ENCODE measurements at places on chromosomes 4 and X.

DNA sequence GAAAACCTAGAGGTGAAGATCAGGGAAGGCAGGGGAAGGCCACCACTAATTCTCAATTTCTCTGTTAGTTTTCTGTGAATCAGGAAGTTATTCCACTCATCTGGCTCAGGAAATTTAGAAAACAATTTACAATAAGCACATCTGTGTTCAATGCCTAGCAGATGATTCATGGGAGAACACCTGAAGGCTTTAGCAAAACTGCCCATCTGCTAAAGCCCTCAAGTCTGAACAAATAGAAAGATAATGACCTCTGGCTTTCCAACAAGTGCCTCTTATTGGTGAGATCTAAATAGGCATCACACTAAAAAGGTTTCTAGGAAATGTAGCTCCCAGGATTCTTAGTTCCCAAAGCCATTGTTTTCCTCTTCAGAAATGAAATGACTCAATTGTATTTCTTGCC, 122.1 kb upstream of the GNPDA2 start:
- DNase-seq, result no peak

DNA sequence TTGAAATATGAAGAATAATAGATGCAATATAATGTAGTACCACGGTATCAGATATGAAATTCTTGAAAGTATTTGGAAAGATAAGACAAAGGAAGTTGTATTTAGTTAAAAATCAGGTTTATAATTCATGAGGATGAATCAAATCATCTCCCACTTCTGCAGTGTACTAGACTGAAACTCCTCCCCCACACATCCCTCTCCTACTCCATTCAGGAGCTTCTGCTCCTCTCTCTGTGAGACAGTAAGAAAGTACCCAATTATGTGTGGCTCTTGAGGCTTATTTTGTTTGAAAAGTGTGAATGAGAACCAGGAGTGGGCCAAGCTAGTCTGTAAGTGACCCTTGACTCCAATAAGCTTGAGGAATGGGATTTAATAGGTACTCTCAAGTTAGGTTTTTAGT, 9.5 kb downstream of the SLAIN2 start:
- DNase-seq, result peak; percentile 18

DNA sequence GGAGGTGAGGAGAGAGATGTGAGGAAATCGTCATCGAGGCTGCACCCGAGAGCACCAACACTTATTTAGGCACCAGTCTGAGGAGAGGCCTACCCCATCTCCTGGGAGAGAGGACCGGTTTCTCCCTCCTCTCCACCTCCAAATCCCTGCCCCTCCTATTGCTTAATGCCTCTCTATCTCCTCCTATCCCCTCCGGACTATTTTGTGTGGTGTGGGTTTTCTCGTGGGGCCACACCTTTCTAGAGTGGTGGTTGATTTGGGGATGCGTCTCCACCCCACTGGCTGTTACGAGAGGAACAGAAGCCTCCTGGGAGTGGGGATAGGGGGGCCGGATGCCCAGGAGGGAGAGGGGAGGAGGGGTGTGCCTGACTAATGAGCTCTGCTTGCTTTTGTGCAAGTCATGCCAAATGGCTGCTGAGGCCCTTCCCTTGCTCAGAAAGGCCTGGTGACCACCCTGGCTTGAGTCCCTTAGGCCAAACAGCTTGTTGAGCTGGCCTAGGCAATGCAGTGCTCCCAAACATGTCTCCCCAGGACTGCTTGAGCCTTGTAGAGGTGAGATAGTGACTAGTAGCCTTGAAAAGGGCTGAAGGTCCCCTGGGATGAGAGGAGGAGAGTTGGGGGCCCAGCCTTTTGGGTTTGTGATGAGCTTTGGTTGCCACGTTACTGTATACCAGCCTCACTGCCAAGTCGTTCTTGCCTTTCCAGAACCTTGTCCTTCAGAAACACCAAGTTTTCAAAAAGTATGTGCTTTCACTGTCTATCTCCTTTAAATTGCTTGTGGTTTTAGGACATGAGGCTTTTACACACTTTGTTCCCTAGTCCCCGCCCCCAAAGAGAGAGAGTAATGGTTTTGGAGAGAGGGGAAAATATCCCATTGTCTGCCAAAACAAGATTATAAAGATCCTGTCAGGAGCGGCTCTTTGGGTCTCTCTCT, 1.2 kb downstream of the MSN start:
- DNase-seq, result no peak

DNA sequence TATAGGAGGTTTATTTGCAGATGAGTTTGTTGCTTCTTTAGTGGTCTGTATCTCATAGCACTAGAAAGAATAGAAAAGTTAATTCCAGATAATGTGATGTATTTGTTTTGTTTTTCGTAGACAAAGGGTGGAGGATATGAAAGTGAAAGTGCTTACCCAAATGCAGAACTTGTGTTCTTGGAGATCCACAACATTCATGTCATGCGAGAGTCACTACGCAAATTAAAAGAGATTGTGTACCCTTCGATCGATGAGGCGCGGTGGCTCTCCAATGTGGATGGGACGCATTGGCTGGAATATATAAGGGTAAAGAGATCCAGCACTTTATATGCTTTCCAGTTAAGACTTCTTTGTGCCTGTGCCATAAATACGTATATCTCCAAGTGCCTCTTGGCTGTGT, 43.3 kb downstream of the MTMR1 start:
- DNase-seq, result no peak

DNA sequence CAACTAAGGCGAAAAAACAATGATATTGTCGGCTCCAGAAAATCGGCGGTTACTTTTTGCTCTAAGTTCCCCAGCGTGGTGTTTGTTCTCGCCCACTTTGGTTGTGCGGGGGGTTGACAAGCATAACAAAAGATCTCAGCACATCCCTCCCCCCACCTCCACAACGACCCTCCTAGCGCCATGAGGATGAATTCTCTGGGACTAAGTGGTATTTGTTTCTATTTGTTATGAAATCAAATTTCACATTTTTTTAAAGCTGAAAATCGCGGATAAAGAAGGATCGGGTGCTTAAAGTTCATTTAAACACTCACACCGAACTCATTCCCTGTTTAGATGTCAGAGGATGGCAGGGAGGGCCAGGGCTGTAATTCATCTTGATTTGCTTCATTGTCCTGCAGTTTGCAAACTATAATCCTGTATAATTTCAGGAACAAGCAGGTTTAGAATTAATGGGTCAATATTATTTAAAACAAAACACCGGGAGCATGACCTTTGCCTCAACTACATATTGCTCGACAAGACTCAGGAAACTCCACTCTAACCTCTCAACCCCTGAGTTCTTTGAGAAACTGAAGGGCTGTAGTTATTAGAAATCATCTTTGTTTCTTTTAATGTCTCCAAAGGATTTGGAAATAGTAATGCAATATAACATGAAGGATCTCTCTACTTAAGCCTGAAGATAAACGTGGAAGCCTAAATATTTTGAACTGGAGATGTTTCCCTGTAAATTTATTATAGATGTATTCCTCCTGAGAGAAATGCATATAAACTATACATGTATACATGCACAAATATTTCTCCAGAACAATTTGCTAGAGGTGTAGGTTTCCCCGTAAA, 6.4 kb downstream of the PITX2 start:
- no peak for DNase-seq

GRCh38 chr4:181281451-181281850, 961.8 kb upstream of the TENM3 start:
- DNase-seq, result no peak

DNA sequence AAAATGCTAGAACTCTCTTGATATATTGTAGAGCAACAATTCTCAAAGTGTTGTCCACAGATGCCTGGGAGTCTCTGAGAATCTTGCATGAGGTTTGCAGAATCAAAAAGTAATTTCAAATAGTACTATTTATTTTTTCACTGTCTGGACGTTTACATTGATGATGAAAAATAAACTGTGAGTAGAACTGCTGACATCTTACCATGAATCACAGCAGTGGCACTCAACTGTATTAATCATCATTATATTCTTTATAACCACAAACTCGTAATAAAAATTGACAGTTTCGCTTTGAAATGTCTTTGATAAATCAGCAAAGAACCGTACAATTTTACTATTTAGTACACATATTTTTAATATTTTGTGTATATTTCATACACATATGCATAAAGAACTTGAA, 94.5 kb downstream of the NAF1 start:
- DNase-seq, result no peak

- no peak for DNase-seq
These were observed 199.2 kb upstream of the MAOA start for GRCh38 chrX:43456906-43457305.
